ENCODE measurements at places on chromosomes 7 and 10. TPM values are rescaled to one million over a fixed set of nuclear protein-coding genes. Genes with fewer than 3 reads are reported as not detected.

The CPA2 gene
- not detected for total RNA-seq

The PLEKHS1 gene
- total RNA-seq = not detected

The GNAT3 gene
- total RNA-seq = not detected

The CCL26 gene
- not detected for total RNA-seq

The ADCY1 gene
- total RNA-seq = 5.8 TPM

The TMEM184A gene
- 5.8 TPM for total RNA-seq

The CDNF gene
- 1.9 TPM for total RNA-seq

The PVRIG gene
- total RNA-seq = not detected

The OPN1SW gene
- not detected for total RNA-seq

The PRSS2 gene
- total RNA-seq = not detected

The CROT gene
- total RNA-seq = 7.8 TPM

The HOXA10 gene
- 29.1 TPM for total RNA-seq

The OR2A5 gene
- total RNA-seq = not detected

The NSUN5 gene
- 63.4 TPM for total RNA-seq

The ZNF425 gene
- 5.0 TPM for total RNA-seq

The MYL7 gene
- total RNA-seq = 1.2 TPM

The FAM25C gene
- total RNA-seq = 36.4 TPM

The EPO gene
- total RNA-seq = not detected

The FFAR4 gene
- total RNA-seq = not detected

The PRKAR2B gene
- 4.1 TPM for total RNA-seq

The PARG gene
- 28.9 TPM for total RNA-seq

The OR2A12 gene
- not detected for total RNA-seq

The LIPN gene
- not detected for total RNA-seq

The ARHGAP22 gene
- total RNA-seq = 7.0 TPM

The ZFAND4 gene
- 9.1 TPM for total RNA-seq

The FGL2 gene
- total RNA-seq = 0.13 TPM

The PPP1R3A gene
- not detected for total RNA-seq

The PAXIP1 gene
- 9.4 TPM for total RNA-seq

The LRRC4 gene
- total RNA-seq = 0.46 TPM

The SPDYE2 gene
- not detected for total RNA-seq

The VPS26A gene
- total RNA-seq = 45.0 TPM

The TMUB1 gene
- 66.0 TPM for total RNA-seq

The PTPRZ1 gene
- total RNA-seq = 0.04 TPM

The GNGT1 gene
- total RNA-seq = not detected

The APBB1IP gene
- total RNA-seq = 0.07 TPM

The CNNM1 gene
- 0.62 TPM for total RNA-seq

The CDHR3 gene
- 0.55 TPM for total RNA-seq

The PRKG1 gene
- 2.6 TPM for total RNA-seq

The RBP3 gene
- not detected for total RNA-seq

The TMEM270 gene
- total RNA-seq = not detected

The CCM2 gene
- 60.2 TPM for total RNA-seq

The MLXIPL gene
- total RNA-seq = 0.14 TPM

The GIMAP7 gene
- not detected for total RNA-seq

The STEAP1B gene
- total RNA-seq = not detected
